ENCODE measurements at places on chromosomes 13 and 19. TPM values are rescaled to one million over a fixed set of nuclear protein-coding genes. Genes with fewer than 3 reads are reported as not detected.
A peak's percentile ranks its signal among the peaks of the same experiment; 100 is the strongest.

- DNase-seq, result no peak
These were observed 9.0 kb downstream of the SH3GL1 start for GRCh38 chr19:4391306-4391693.

DNA sequence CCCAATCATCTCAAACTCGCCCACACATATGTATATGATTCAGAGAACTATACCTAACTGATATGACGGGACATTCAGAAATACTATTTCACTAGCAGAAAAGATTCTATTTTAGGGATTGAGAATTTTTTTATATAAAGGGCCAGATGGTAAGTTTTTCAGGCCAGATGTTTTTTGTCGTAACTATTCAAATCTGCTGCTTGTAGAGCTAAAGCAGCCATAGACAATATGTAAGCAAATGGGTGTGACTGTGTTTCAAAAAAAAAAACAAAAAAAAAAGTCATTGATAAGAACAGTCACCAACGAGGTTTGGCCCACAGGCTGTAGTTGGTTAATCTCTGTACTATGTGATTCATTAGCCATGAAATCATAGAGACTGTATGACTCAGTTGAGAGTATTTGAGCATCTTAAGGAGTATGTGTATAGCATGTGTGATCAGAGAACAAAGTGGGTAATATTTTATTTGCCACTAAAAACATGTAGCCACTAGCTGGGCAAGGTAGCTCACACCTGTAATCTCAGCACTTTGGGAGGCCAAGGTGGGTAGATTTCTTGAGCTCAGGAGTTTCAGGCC lies 2724.7 kb downstream of the PCDH9 start:
- DNase-seq, result no peak

DNA sequence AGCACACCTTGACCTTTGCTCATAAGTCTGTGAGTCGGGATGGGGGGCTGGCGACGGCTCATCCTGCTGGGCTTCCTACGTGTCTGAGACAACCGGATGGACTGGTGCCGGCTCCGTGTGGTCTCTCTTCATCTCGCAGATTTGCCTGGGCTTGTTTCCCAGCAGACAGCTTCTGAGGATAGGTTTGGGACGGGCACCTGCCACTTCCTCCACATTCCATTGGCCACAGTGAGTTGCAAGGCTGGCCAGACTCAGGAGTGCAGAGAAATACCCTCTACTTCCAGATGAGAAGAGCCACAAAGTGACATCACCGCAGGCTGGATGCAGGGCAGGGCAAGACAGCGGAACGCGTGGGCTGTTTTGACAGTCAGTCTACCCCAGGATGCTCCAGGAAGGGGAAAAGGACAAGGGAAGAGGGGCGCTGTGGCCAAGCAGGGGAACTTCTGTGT lies 48.1 kb downstream of the IRS2 start:
- DNase-seq, result no peak

DNA sequence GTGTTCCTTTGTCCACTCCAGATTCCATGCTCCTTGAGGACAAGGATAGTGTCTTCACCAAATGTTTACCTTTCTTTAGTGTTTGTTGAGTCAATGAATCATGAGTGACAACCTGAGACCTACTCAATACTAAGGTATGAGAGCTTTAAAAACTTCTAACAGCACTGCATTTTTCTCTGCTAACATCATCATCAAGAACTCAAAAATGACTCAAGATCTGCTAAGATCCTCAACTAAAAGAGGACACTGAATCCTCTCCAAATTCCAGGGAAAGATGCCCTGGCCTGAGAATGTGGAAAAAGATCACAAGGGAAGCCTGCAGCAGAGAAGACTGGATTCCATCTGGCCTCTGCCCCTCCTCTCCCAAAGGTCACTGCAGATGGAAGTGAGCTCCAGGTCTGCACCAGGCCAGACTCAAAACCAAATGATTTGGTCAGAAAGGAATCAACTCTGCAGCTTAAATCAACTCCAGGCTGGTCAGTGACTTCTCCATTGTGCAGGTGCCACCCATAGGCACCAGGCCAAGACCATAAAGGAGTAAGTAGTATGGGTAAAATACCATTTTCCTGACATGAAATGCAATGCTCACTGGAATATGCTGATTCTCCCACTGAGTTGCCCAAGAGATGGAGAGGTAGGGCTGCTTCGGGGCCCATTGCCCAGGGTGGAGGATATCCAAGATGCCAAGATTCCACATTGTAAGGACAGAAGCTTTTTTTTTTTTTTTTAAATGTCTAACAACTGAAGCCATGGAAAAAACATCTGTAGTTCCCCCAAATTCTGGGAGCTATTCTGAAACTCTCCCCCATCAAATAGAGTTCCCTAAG lies 89.5 kb upstream of the DOCK9 start:
- DNase-seq, result no peak

GRCh38 chr13:51230477-51231105 lies 8.4 kb downstream of the FAM124A start:
- DNase-seq, result no peak

GRCh38 chr19:30459859-30460258 lies 87.7 kb downstream of the ZNF536 start:
- no peak for DNase-seq

DNA sequence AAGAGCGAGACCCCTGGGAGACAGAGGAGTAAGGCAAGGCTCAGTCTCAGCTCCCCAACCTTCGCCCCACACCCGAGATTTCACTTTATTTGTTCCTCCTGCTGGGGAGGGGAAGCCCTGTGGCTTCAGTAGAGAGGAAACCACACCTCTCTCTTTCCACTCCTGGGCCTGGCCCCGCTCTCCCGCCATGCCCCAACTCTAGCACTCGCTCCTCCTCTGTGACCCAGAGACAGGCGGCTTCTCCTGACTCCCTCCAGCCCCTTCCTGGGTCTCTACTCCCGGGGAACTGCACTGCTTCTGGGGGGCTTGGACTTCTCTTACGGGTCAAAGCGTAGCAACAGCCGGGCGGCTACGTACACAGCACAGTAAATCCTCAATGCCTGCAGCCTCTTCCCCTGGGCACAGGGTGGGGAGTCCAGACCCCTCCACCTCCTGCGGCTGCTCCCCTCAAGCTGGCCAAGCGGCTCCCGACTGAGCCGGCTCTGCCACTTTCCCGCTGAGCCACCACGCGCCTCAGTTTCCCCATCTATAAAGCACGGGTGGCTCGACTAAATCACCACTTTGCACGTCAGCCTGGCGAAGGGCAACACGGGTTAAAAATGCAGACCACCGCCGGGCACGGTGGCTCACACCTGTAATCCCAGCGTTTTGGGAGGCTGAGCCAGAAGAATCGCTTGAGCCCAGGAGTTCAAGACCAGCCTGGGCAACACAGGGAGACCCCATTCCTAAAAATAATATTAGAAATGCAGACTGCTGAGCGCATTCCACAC lies 1.4 kb downstream of the RNF126 start:
- peak; percentile 59 for DNase-seq

DNA sequence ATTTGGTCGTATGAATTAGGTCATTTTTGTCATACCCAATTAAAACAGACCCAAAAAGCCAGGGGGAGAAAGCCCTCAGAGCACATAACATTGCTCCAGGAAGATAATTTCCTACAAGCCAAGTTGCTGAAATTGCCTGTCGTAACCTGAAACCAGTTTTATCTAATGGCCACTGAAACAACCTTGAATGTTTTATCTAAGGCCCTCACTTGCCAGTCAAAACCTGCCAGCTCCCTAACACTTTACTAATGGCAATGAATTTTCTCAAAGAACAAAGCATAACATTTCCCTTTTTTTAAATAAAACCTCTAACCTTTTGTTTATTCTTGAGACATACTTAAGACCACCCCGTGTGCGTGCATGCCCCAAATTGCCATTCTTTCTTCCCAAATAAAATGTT lies 496.2 kb upstream of the KLHL1 start:
- no peak for DNase-seq

DNA sequence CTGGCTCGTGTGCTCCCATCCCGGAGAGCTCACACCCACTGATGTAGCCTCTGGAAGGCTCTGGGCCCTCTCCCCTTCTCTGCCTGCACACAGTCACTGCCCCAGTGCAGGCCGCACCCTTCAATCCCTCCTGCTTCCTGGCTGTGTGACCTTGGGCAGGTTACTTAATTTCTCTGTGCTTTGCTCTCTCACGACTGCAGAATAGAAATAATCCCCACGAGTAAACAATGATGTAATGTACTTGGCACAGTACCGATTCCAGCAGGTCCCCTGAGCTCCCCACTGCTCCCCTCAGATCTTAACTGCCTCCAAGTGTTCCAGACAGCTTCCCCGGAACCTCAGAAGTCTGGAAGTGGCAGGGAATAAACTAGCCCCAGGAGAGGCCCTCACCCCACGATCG lies 16.1 kb downstream of the LIG1 start:
- no peak for DNase-seq

GRCh38 chr19:4089400-4089908 lies 22.8 kb upstream of the ZBTB7A start:
- DNase-seq, result peak; percentile 10

- no peak for DNase-seq
These were observed 290.7 kb upstream of the MIR17HG start for GRCh38 chr13:91056746-91057145.

- DNase-seq, result no peak
These were observed 21.5 kb upstream of the SERPINE3 start for GRCh38 chr13:51318015-51318414.

GRCh38 chr13:66689628-66690027 lies 540.5 kb downstream of the PCDH9 start:
- DNase-seq, result no peak

GRCh38 chr13:39326469-39327171 lies 276.4 kb downstream of the LHFPL6 start:
- DNase-seq, result no peak

ZIM2 gene
- not detected for total RNA-seq

ALG11 gene
- total RNA-seq, result 19.2 TPM

PLPPR3 gene
- 0.26 TPM for total RNA-seq

KLK15 gene
- total RNA-seq, result not detected

PSG4 gene
- total RNA-seq, result not detected

F7 gene
- 0.13 TPM for total RNA-seq

ATP8B3 gene
- total RNA-seq, result 4.0 TPM

Data from T-cell (primary cell).